ENCODE measurements at places on chromosomes 3 and 15.

DNA sequence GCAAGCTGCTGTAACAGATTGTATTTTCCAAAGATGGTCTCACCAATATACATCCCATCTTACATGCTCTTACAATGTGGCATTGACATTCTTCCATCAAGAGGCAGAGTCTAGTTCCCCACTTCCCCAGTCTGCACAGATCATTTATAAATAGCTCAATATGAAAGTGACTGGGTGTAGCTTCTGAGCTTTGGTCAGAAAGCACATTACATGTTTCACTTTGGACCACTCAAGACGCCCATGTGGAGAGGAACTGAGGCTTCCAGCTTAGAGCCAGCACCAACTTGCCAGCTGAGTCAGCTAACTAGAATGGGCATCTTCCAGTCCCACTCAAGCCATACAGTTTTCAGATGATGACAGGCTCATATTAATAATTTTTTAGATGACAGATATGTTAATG lies 45.5 kb downstream of the GREM1 start:
- no peak for DNase-seq

DNA sequence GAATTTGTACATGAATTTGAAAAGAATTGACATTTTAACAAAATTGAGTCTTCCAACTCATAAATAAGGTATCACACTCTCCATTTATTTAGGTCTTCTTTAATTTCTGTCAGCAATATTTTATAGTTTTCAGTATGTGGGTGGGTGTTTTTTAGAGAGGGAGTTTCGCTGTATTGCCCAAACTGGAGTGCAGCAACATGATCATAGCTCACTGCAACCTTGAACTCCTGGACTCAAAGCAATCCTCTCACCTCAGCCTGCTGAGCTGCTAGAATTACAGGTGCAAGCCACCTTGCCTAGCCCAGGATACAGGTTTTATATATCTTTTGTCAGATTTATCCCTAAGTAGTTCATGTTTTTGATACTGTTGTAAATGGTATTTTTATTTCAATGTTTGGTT lies 4.6 kb downstream of the WDR93 start:
- DNase-seq, result no peak

GRCh38 chr15:68304589-68305337 lies 27.2 kb downstream of the FEM1B start:
- DNase-seq, result no peak

GRCh38 chr3:195907684-195907933 lies 742 bp downstream of the TNK2 start:
- no peak for DNase-seq

- DNase-seq, result no peak
Measured at GRCh38 chr15:65094294-65094995, 17.9 kb downstream of the KBTBD13 start.

- no peak for DNase-seq
Measured at GRCh38 chr15:70863450-70864218, 9.7 kb upstream of the LARP6 start.
